Activated CD8-positive, alpha-beta memory T cell treated with anti-CD3 and anti-CD28 coated beads, Interleukin-2, amount 10 ng/mL, durations not matched to agents 7 days and 5 days (primary cell): ENCODE measurements at places on chromosomes 11 and 22. TPM values are rescaled to one million over a fixed set of nuclear protein-coding genes. Genes with fewer than 3 reads are reported as not detected.

The BARX2 gene
- total RNA-seq, result 0.23 TPM

The TREH gene
- not detected for total RNA-seq

The TTC38 gene
- total RNA-seq, result 35.3 TPM

The TYR gene
- total RNA-seq, result not detected

The SLC2A11 gene
- 8.1 TPM for total RNA-seq

The MS4A7 gene
- total RNA-seq, result not detected

The OR51M1 gene
- total RNA-seq, result not detected

The IGSF22 gene
- 0.35 TPM for total RNA-seq

The ACRV1 gene
- total RNA-seq, result not detected

The FAM83F gene
- not detected for total RNA-seq

The NECTIN1 gene
- 0.98 TPM for total RNA-seq

The LGR4 gene
- 0.42 TPM for total RNA-seq

The SYNGR1 gene
- total RNA-seq, result 4.2 TPM

The FUT4 gene
- 5.8 TPM for total RNA-seq

The PIWIL4 gene
- 0.79 TPM for total RNA-seq

The TPCN2 gene
- 15.3 TPM for total RNA-seq

The CD6 gene
- total RNA-seq, result 181 TPM

The TRIM6 gene
- 0.37 TPM for total RNA-seq

The SRRD gene
- total RNA-seq, result 17.5 TPM

The PRR33 gene
- total RNA-seq, result not detected

The ZDHHC13 gene
- 21.7 TPM for total RNA-seq

The DKK3 gene
- not detected for total RNA-seq

The OR10A2 gene
- total RNA-seq, result not detected

The C11orf65 gene
- 0.61 TPM for total RNA-seq

The NOL12 gene
- total RNA-seq, result 49.9 TPM

The APOBEC3H gene
- 67.0 TPM for total RNA-seq

The APOA1 gene
- not detected for total RNA-seq

The CCDC73 gene
- total RNA-seq, result not detected

The CASP1 gene
- total RNA-seq, result 94.1 TPM

The EPS8L2 gene
- total RNA-seq, result 17.4 TPM

The KRTAP5-9 gene
- total RNA-seq, result not detected

The TBX1 gene
- total RNA-seq, result 1.1 TPM

The PATE4 gene
- not detected for total RNA-seq

The APOBEC3B gene
- total RNA-seq, result 82.6 TPM

The OR4A16 gene
- total RNA-seq, result not detected

The NPAS4 gene
- not detected for total RNA-seq

The CRYBB2 gene
- not detected for total RNA-seq

The OR8G5 gene
- total RNA-seq, result not detected

The CHRDL2 gene
- total RNA-seq, result not detected

The ZNF280A gene
- total RNA-seq, result not detected

The CDPF1 gene
- 11.1 TPM for total RNA-seq

The KCNJ1 gene
- total RNA-seq, result not detected

The TSKU gene
- 1.5 TPM for total RNA-seq

The GUCY1A2 gene
- total RNA-seq, result not detected

The DEUP1 gene
- not detected for total RNA-seq

The SC5D gene
- total RNA-seq, result 16.3 TPM

The SIK2 gene
- 9.7 TPM for total RNA-seq

The MAJIN gene
- not detected for total RNA-seq

The SLC35E4 gene
- 5.0 TPM for total RNA-seq

The OR8D4 gene
- not detected for total RNA-seq

The FADS2 gene
- 174 TPM for total RNA-seq

The MMP20 gene
- total RNA-seq, result not detected

The TRIM29 gene
- not detected for total RNA-seq

The MFRP gene
- total RNA-seq, result not detected

The C11orf21 gene
- total RNA-seq, result 28.3 TPM

The ACAT1 gene
- total RNA-seq, result 75.5 TPM

The KCNJ4 gene
- not detected for total RNA-seq

The OR2D2 gene
- total RNA-seq, result not detected

The CRACR2B gene
- total RNA-seq, result 14.1 TPM

The ART1 gene
- total RNA-seq, result not detected
